Forelimb muscle (tissue), 1 donor: ENCODE measurements at places on chromosomes 3 and 15. TPM values are rescaled to one million over a fixed set of nuclear protein-coding genes. Genes with fewer than 3 reads are reported as not detected.

The FEZF2 gene
- not detected for polyA plus RNA-seq

DNA sequence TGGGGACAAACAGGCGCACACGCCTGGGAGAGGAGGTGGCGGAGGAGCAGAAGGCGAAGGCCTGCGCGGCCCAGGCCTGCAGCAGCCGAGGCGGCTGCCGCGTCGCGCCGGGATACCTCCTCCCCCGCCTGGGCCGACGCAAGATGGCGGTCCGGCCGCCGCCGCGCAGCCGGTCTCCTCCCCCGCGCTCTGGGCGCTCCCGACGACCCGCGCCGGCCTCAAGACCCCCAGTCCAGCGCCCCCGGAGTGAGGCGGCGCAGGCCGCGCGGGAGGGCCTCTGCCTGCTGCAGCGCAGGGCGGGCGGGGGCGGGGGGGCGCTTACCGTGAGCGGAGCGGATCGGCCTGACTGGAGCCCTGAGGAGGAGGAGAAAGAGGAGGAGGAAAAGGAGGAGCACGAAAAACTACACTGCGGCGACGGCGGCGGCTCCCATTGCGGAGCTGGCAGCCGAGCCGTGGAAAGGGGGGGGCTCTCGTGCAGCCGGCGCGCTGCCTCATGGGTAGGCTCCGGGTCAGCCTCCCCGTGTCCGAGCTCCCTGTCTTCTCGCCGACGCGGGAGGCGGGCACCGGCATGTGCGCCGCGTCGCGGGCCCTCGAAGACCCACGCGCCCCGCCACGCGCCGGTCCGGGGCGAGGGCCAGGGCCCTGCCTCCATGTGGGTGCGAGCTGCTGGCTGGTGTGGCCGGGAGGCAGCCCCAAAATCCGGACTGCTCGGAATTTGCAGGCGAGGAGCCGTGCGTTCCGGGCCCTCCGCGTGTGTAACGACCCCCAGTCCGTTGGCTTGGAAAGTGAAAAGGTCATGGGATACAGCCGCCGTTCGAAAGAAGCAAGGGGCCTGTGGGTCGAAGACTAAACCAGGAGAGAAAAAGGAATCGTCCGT is at the start of gene ZNF280D:
ZNF280D (minus strand) TSS at position 374 of the 877 bp plus-strand sequence. CDS start 26,400 bp downstream, outside the sequence.
- DNase-seq, result no peak

GRCh38 chr15:42011074-42011473 is 9.8 kb downstream of the PLA2G4E start:
- no peak for DNase-seq

GRCh38 chr3:174462916-174463315 is 396.2 kb upstream of the NAALADL2 start:
- no peak for DNase-seq

The TEX55 gene
- polyA plus RNA-seq, result not detected

GRCh38 chr3:36494461-36495109 is 114.3 kb downstream of the STAC start:
- DNase-seq, result no peak

The SLC6A6 gene
- 4.9 TPM for polyA plus RNA-seq

The ASB14 gene
- polyA plus RNA-seq, result 0.89 TPM

DNA sequence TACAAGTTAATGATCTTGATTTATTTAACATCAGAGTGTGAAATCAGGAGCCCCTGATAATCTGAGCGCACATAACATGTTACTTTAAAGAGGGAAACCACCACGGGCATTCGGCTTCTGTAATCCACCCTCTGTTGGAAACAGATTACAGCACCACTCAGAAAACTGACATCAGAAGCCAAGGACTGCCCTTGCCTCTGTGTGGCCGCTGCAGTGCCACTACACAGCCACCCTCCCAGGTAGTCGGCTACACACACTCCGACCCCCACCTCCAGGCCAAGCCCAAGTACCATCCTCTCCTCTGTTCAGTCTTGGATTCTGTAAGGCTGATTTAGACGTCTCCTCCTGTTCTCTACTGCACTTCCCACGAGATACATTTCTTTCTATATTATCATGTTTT is 251.7 kb downstream of the GABRB3 start:
- no peak for DNase-seq

The CCR8 gene
- not detected for polyA plus RNA-seq

The GMNC gene
- polyA plus RNA-seq, result not detected

The CCRL2 gene
- 0.38 TPM for polyA plus RNA-seq
